ENCODE measurements at places on chromosomes 5 and 9. TPM values are rescaled to one million over a fixed set of nuclear protein-coding genes. Genes with fewer than 3 reads are reported as not detected.

DNA sequence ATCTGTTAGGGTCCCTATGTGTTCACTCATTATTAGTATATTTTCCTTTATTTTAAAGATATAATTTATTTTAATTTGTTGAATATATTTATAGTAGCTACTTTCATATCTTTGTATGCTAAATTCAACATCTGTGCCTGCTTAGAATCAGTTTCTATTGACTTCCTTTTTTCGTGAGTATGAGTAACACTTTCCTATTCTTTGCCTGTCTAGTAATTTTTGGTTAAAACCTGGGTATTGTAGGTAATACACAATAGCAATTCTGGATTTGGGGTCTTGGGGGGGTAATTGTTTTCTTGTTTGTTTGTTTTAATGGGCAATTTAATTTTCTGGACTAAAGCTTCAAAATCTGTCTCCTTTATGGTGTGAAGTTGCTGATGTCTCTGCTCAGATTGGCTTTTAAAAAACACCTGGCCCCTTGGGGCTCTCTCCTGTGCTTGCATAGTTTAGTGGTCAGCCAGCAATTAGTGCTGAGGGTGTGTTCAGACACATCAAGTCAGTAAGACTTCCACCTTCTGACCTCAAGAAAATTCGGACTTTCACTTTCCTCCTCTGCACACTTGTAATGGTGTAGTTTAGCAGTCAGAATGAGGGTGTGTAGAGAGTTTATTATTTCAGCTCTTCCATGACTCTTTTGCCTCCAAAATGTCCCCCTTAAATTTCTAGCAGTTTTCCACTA, 124.4 kb upstream of the MAP1B start:
- DNase-seq = no peak

DNA sequence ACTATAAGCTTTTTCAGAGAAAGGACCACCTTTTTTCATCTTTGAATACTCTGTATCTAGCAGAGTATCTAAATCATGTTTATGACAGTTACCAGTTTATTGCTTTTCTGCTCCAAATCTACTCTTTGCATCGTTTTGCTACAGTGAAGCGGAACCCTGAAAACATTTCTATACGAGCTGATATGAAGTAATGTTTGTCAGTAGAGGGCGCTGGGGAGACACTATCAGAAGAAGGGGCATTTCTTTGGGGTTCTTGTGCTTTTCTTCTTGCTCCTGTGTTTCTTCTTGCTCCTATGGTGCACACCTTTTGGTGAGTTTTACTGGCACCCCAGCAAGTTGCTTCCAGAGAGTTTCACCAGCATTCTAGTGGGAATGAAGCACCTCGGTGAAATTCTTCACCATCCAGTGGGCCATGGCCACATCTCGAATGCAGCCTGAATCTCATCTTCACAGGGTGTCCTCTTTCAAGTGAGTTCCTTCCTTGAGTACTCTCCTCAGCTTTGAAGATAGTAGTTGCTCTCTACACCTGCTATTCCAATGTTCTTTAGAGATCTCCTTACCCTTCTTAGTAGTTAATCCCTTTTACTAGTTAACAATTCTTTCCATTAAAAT, 98.4 kb downstream of the FGF1 start:
- DNase-seq = no peak

- no peak for DNase-seq
Measured at GRCh38 chr9:124019771-124020519, 8.4 kb downstream of the LHX2 start.

- DNase-seq = peak; percentile 8
Measured at GRCh38 chr9:78707481-78707991, 410.6 kb downstream of the PSAT1 start.

SPINK5 gene
- total RNA-seq = not detected

SREK1IP1 gene
- total RNA-seq = 24.8 TPM

Measured in GM12878 (cell line).